Activated naive CD4-positive, alpha-beta T cell (primary cell): ENCODE measurements at places on chromosomes 5 and 9.

DNA sequence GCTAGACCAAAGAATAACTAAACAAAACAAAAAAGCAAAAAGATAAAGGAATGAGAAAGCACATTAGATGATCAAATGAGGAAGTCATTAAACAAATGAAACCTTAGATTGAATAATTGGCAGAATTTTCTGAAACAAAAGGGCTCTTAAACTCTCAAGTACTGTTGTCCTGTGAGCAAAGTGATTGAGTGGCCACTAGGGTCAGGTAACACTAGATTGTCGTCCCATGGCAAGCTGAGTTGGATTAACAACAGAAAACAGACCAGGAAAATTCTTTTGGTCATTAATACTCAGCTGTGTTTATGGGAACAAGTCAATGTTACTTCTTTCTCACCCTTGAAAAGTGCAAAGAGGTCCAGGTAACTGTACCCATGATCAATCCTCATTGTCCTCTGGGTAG is 81.6 kb upstream of the MRPS30 start:
- no peak for DNase-seq

DNA sequence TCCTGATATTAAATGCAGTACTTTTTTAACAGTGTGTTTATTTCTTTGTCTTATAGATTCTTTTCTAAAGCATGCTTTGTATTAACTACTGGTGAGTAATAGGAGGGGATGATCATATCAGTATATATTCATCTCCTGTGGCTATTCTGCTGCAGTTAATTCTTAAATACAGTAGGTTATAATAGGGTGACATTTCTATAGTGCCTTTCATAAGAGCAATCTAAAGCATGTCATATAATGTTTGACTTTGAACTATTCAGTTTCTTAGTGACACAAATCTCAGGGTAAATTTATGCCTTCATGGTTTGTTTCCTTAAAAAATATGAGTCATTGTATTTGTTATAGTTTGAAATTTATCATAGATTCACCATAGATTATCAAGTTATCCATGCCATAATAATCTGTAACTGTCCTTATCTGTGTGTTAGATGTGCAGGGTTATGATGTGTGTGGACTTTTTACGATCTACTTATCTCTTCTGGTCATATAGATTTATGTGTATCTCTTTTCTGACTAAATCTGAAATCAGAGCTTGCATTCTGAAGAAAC is 1019.5 kb downstream of the NR2F1-AS1 start:
- no peak for DNase-seq

GRCh38 chr9:133495327-133496293 is 16.7 kb upstream of the SLC2A6 start:
- DNase-seq: no peak

DNA sequence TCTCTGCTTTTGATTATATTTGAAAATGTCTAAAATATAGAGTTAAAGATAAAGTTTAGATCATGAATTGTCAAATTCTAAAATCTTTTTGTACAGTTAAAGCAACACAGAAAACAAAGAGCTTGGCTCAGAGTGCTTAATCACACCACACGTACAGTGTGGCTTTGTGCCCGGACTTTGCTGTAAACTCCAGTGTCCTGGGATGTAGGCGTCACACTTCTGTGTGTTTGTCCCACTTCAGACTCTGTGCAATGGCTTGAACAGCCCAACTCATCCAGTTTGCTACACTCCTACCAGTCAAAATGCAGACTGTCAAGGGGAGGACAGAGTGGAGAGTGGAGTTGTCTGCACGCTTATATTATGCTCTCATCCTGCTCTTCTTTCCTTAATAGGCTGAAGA is 45.3 kb downstream of the SMARCA2 start:
- DNase-seq: no peak

DNA sequence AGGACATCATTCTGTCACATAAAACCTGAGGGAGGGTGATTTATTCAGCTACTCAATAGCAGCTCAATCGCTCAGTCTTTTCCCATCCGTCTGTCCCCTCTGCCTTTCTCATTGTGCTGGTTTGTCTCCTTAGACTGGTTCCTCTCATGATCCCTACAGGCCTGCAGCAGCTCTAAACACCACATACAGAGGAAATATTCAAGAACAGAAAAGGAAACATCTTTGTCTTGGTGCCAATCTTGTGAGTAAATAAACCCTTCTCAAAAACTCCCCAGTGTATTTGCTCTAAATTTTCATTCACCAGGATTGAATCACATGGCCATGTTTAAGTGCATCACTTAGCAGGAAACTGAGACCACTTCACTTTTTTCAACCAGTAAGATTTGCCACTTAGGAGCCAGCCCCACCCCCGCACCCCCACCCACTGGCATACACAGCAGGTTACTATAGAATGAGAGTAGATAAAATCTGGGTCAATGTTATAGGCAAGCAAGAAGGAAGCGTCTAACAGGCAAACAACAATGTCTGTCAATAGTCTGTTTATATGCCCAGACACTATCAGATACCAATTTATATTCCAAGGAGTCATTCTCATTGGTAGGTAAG is 895.5 kb upstream of the DMAC1 start:
- DNase-seq: no peak

GRCh38 chr9:699396-699795 is 142.1 kb upstream of the DMRT1 start:
- DNase-seq: no peak

- no peak for DNase-seq
Observed at GRCh38 chr5:7395947-7396712, at the start of gene ADCY2. Gene ADCY2 (plus strand): TSS chr5:7396138. CDS start chr5:7396297, 159 bp downstream.

- DNase-seq: no peak
Observed at GRCh38 chr5:87151547-87151946, 116.1 kb upstream of the RASA1 start.

- DNase-seq: no peak
Observed at GRCh38 chr5:133400831-133401351, 211.4 kb downstream of the FSTL4 start.

- no peak for DNase-seq
Observed at GRCh38 chr9:118414676-118415075, 710.5 kb downstream of the TLR4 start.

GRCh38 chr5:42812620-42813019 is 928 bp upstream of the SELENOP start:
- no peak for DNase-seq

DNA sequence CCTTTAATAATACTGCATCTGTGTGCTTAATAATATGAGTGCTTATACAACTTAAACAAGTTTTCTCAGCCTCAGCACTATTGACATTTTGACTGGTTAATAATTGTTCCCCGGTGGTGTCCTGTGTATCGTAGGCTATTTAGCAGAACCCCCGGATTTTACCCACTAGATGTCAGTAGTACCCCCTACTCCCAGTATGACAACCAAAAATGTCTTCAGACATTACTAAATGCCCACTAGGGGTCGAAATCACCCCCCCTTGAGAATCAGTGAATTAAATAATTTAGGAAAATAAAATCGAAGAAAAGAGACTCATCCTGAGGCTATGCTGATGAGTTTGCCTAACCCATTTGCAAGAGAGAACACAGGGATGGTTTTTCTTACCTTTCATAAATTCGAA is 166.3 kb downstream of the ATP10B start:
- no peak for DNase-seq

- no peak for DNase-seq
Observed at GRCh38 chr9:133732639-133733408, 5.3 kb downstream of the SARDH start.

GRCh38 chr9:130541533-130541932 is 37.8 kb upstream of the FUBP3 start:
- DNase-seq: no peak

DNA sequence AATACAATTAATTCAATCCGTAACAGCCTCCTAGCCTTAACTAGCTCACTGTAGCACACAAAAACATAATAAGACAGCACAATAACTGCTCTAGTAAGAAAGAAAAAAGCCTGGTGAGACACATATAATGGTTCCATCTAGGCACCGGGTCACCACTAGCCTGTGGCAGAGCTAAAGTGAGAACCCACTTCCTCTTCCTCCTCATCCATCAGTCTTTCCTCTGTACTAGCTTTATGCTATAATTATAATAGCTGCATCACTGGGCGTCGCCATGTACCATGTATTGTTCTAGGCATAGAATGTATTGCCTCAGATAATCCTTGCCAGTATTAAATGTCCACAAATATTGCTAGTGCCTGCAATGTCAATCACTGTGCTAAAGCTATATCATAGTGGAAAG is 23.1 kb downstream of the ADRB2 start:
- DNase-seq: no peak

GRCh38 chr9:88179062-88179521 is 40.8 kb upstream of the SPATA31C2 start:
- DNase-seq: no peak

DNA sequence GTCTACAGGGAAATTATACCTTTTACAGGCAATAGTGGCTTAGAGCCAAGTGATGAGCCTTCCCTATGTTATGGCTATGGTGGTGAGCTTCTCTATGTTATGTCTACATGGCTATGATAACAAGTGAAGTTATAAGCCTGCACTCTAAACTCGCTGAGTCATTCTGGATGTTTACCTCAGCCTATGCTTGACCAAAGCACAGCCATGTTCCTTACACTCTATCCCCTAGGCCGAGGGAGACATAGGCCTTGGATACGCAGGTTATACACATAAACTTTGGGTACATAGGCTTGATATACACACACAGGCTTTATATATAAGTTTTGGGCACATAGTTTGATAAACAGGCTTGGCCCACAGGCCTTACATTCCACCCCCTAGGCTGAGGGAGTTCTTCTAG is 13.8 kb downstream of the DMAC1 start:
- no peak for DNase-seq

GRCh38 chr5:96976-97660 is 5.2 kb downstream of the PLEKHG4B start:
- DNase-seq: no peak

DNA sequence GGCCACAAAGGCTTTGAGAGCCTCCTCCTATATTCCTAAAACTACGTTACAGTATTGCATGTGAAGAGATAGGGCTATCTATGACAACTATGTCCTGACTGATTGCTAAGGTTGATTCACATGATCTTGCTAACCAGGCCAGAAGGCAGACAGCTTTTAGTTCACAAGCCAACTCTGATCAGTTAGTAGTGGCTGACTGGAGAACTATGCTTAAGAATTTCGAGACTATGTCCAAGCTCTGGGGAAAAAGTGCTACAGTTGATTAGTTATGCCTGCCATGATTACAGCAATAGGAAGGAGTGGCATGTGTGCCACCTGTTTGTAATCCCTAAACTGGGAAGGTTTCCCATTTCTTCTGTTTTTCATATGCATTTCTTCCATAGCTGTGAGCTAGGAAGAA is 223.4 kb downstream of the DOCK8 start:
- DNase-seq: no peak

GRCh38 chr9:108956022-108956630 is 21.9 kb downstream of the ABITRAM start:
- DNase-seq: no peak

- no peak for DNase-seq
Observed at GRCh38 chr9:131676431-131676972, 63.4 kb downstream of the RAPGEF1 start.

- no peak for DNase-seq
Observed at GRCh38 chr9:127446713-127447415, 4.3 kb downstream of the RPL12 start.

GRCh38 chr9:16138561-16139491 is 586.0 kb downstream of the CCDC171 start:
- DNase-seq: no peak

GRCh38 chr5:67350618-67351201 is 154.1 kb upstream of the CD180 start:
- DNase-seq: no peak

GRCh38 chr5:66646570-66646969 is 50.4 kb downstream of the MAST4 start:
- no peak for DNase-seq

- DNase-seq: no peak
Observed at GRCh38 chr5:127243011-127243410, 47.6 kb upstream of the MEGF10 start.

- no peak for DNase-seq
Observed at GRCh38 chr5:6059137-6059800, 319.1 kb downstream of the MED10 start.

GRCh38 chr5:59665086-59665831 is 228.3 kb downstream of the PDE4D start:
- DNase-seq: no peak

GRCh38 chr9:19698960-19699359 is 89.9 kb downstream of the SLC24A2 start:
- no peak for DNase-seq

- DNase-seq: no peak
Observed at GRCh38 chr5:120151825-120152224, 312.3 kb upstream of the PRR16 start.

DNA sequence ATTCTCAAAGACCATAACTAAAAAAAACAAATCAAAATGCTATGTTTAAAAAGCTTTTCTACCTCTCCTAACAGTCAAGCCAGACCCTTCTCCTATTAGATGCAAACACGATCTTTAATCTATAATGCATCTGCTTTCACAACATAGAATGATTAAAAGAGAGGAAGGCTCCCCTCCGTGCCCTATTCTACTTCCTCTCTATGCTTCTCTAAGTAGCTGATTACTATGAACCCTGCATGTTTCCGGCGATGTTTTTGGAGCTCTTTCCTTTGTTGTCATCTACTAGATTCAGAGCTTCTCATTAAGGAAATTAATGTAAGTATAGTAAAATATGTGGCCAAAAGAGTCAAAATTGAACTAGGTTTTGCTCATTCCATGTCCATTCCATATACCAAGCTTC is 29.2 kb upstream of the CEP120 start:
- no peak for DNase-seq

DNA sequence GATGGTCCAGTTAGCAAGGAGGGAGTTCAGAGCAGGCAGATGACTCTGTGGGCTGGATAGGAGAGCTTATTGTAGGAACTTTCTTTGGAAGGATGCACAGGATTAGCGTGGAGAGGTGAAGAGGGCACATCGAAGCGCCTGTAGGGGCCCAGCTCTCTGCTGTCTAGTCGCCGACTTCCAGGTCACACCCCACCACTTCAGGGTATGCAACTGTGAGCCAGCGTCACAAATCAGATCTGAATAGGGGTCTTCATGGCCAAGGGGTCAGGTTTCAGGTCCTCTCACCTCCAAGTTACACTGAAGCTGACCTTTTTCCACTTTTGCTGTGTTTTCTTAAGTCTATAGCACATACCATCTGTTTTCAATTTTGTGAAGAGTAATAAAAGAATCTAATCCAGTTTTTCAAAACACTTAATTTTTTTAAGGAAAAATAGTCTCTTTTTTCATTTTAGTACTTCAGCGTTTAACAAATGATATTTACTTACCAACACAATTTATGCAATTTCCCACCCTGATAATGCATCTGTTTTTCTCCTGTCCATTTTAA is 364.2 kb upstream of the CLINT1 start:
- no peak for DNase-seq

- DNase-seq: no peak
Observed at GRCh38 chr5:140408750-140409241, 7.2 kb downstream of the ANKHD1 start.
